ENCODE measurements at places on chromosomes 7 and 10.

- DNase-seq: no peak
Observed at GRCh38 chr10:1345368-1345767, 289.2 kb downstream of the WDR37 start.

DNA sequence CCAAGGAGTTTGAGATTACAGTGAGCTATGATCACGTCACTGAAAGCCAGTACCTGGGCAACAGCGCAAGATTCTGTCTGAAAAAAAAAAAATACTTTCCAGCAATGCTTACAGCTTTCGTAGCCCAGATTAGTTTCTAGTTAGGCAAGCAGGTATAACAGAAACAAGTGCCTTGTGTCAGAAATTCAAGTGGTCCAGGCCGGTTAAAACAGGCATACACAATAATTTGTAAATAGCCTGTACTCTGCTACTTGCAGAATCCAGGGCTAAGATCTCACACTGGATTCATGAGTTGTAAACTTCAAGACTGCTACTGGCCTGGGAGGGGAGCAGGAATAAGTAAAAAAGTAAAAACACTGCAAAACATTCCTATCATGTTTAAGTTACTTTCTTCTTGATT is 512.9 kb downstream of the IPMK start:
- no peak for DNase-seq

DNA sequence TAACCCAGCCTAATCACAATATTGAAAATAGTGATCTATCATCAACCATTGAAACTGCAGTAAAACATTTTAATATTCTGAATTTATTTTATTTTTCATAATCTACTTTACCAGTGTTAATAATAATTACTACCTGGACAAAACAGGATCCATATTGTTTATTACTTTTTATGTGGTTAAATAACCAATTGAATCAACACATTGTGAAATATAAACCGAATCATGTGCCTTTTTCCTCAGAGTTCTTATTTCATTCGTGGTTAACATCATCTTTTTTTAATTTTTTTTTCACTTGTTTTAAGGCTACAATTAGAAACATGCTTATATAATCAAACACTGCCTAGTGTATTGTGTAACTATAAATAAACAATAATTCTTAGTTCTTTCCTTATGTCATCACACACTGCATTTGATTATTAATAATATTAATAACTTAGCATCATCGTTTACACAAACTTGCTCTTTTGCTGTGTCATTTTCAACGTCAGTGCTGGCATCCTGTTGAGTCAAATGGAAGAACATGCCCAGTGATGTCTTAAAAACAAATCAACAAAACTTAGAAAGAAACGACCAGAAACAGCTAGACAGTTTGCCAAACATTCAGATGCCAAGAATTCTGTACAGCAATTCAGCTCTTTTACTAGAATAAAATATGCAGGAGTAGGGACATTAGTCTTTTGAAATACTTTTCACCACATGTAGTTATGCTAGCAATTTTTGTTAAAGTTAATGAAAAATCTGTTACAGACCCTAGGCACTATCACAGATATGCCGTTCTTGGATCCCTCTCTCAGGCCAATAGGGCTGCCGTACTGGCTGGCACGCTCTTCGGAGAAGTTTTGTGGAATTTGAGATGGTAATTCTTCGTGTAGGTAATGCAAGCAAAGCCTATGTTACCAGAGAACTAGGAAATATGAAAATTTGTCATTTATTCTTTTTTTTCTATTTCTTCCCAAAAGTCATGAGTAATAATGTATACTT is 330.4 kb upstream of the SEMA3A start:
- DNase-seq: no peak

- peak; percentile 75 for DNase-seq
Observed at GRCh38 chr10:122164023-122164601, 107.0 kb upstream of the BTBD16 start.

DNA sequence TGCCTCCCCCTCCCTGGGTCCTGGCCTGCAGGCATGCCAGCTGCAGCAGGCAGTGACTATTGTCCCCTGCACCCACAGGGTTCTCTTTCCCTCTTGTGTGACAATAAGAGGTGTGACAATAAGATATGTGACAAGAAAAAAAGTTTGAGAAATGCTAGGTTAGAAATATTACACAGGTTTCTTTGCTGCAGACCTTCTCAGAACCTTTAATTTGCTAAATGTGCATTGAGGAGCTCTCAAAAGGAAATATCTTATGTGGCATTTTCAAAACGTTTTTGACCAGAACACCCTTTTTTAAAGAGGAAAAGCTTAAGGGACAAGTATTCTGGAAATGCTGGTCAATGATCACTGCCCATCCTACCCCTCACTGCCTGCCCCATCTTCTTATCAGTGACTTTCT is 117.5 kb downstream of the COL13A1 start:
- no peak for DNase-seq

- peak; percentile 98 for DNase-seq
Observed at GRCh38 chr7:94632338-94633013, 23.5 kb downstream of the SGCE start.

DNA sequence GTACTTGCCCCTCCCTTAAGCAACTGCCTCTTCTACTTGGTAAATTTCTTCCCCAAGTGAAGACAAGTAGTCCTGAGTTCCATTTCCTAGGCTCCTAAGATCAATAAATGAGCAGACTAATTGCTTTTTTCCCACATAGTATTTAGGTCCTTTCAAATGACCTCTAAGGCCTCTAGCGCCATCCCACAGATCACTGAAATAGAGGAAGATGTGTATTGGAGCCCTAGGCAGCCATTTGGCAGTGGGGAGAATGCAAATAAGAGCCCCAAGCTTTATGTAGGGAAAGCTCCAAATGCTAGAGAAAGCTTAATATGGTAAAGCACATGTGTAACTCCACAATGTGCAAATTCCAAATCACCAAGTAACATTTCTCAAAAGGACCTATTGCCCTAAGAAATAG is 316.5 kb upstream of the PHF14 start:
- no peak for DNase-seq

GRCh38 chr7:41047789-41048191 is 655.1 kb downstream of the INHBA start:
- no peak for DNase-seq

DNA sequence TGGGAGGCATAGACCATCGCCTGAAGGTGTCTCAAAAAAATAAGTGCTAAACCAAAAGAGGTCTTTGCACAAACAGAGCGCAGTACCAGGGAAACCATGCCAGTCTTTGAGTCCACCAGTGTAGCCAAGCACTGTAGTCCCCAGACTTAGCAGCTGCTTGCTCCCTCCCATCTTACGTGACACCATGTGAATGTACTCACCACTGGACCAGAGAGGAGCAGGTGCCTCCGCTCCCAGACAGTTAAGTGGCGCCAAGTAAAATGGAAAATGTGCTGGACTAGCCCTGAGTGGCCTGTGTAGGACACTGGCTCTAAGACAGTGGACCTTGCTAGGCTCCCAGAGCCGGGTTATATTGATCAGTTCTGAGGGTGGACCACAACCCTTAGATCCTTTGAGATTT is 47.7 kb upstream of the PLEKHA1 start:
- no peak for DNase-seq

- DNase-seq: no peak
Observed at GRCh38 chr10:98910048-98910447, 325.6 kb downstream of the HPSE2 start.

DNA sequence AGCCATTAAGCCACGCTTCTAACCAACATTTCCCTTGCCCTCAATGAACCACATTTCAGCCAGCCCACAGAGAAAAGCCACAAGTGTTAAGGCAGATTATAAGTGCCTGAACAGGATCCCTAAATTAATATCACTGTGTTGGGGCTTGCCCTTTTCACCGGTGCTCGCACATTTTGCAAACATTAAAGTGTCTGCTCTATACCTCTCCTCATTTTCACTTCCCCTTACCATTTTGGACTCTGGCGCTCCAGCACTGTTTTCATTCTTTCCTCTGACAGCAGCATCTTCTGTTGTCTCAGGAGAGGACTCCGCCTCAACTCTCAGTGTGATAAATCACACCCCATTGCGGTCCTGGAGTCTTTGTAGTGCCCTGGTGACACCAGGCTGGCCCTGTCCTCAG is 274.2 kb downstream of the BAMBI start:
- DNase-seq: no peak

DNA sequence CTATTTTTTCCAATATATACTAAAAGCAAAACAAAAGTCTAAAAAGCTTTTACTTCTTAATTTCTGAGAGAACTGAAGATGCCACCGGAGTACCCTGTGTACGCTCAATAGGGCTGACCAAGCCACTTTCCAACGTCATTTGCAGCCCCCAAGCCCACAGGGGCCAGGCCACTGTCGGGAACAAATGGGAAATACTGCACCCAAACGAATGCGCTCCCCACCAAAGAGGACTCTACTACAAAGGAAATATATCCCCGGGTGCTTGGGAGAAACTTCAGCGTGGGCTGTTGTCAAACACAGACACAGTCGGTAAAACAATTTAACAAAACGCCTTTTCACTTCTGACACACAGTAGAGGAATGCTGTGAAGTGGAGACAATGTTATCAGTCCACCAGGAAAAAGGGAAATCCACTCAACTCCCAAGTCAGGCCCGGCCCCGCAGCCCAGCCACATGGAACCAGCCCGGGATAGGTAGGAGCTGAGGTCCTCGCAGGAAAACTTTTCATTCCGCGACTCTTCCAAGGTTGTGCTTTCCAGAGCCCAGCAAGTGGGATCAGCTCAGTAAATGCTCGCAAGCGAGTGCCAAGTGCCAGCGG is 1.4 kb downstream of the PARD3 start:
- no peak for DNase-seq

DNA sequence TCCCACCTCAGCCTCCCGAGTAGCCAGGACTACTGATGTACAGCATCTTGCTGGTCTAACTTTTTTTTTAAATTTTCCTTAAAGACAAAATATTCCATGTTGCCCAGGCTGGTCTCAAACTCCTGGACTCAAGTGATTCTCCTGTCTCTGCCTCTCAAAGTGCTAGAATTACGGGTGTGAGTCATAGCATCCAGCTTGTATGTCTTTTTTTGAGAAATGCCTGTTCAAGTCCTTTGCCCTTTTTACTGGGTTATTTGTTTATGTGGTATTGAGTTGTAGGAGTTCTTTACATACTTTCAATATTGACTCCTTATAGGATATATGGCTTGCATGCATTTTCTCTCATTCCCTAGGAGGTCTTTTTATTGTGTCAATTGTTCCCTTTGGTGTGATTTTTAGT is 486.4 kb downstream of the MAGI2 start:
- DNase-seq: no peak

GRCh38 chr10:124993736-124994451 is 52.0 kb downstream of the ZRANB1 start:
- no peak for DNase-seq

DNA sequence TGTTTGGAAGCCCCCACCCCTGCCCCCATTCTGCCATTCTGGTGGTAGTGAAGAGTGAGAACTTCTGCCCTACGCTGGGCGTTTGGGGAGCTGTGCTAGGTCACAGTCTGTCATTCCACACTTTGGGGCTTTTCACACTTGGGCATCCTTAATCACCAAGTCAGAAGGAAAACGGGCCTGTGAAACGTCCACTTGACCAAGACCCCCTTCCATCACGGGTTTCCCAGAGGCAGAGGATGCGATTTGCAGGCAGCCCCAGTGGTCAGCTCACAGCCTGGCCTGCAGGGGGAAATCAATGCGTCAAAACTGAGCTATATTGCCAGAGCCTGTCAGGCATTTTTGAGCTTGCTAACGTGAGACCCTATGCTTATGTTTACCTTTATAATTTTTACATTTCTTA is 663.3 kb upstream of the MGMT start:
- no peak for DNase-seq

GRCh38 chr10:116098411-116099022 is 174.5 kb downstream of the GFRA1 start:
- DNase-seq: no peak

DNA sequence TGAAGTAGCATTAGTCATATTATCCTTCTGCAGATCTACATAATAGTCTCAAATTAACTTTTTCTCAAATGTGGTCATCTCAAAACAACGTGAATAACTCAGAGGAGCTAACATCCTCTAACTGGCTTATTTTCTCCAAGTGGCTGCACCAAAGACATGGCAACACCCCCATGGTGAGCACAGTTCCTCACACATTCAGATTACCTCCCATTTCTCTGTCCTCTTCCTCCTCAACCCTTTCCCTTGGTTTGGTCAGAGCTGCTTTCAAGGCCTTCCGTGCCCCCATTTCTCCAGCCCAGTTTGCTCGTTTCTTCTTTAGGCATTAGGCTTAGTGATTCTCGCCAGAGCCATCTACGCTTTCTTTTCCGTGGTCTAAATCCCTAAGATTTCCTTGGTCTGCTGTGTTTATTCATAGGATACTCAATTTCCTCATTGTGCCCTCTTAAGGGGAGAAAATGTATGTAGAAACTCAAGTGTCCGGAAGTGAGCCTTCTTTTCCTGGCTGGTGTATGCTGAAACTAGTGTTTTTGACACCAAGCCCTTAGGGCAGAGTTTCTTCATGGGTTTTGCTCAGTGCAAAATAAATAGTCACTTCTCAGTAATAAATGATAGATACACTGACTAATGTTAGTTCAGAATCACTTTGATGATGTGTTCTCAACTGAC is 2.6 kb downstream of the MET start:
- no peak for DNase-seq

DNA sequence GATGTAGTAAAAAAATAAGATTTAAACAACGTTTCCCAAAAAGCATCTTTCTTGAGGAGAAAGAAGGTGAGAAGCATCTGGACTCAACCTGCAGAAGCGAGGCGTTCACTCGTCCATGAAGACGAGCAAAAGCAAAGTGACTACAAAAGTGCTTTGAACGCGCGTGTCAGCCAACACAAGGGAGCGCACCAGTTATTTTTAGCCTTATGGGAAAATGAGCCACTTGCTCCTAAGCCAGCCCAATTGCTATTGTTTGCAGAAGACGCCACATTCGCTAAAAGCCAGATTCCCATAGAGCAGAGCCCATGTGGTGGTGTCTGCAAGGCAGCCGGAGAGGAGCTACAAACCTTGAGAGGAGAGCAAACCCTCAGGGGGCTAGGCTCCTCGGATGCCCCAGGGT is 122.5 kb downstream of the FAM53B start:
- DNase-seq: peak; percentile 62

DNA sequence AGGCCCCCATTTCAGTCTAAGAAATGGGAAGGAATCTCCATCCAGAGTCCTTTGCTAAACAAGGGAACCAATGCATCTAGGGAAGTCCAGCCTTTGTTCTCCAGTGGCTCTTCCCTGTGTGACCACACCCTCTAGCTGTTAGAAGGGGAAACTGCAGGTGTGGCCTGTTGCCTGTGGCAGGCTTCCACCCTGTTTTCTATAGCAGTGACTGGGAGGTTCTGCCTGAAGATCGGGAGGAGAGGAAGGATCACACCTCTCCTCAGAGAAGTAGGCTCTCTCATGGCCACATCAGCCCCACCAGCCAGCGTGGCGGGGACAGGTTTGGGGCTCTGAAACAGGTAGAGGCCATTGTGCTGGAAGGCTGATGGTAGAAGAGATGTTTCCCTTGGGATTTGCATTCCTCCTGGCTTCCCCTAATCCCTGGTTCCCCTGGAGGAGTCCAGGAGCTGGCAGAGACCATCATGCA is 47.7 kb upstream of the TRIM8 start:
- DNase-seq: peak; percentile 35

DNA sequence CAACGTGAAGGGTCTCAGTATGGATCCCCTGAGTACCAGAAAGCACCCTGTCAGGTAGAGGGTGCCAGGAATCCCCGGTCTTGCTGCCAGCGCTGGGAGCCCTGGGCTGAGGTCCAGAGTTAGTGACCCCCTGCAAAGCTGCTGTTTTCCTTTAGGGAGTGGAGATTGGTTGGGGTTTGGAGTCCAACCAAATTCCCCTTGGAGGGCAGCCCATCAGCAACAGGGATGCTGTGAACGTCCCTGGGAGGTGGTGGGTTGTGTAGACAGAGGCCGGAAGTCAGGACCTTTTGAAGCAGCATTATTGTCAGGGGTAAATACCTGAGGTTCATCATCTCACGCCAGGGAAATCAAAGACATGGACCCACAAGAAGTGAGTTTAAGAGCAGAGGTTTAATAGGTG is 104.2 kb downstream of the COL26A1 start:
- DNase-seq: peak; percentile 10

Data from NCI-H1092 treated with DMSO at 0.1 percent for 48 hours (cell line).